ENCODE measurements at places on chromosomes 1 and 21.

DNA sequence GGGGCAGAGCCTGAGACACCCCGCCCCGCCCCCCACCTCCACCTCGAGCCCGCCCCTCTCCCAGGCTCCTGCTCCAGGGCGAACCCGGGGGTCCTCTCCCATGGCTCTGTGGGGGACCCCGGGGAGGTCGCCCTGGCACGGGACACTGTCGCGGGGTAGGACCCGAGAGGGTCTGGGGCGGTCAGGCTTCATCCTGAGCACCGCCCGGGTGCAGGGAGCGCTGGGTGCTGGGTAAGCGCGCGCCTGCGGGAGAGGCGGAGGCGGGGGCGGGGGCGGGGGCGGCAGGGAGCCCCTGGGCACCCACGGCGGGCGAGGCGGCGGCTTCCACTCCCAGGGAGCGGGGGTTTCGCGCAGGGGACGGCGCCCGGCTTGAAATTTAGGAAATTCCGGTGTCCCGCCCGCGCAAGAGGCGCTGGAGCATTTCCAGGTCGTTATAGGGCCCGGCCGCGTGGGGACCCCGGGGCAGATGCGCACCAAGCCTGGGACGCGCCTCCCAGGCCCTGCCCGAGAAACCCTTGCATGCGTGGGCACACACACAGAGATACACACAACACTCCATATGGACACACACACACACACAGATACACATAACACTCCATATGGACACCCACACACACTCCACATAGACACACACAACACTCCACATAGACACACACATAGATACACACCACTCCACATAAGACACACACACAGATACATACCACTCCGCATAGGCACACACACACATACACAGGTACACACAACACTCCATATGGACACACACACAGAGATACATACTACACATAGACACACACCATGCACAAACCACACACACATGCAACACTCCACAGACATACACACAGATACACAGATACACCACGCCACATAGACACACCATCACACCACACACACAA is 48.7 kb upstream of the SLC19A1 start:
- DNase-seq: peak; percentile 43

GRCh38 chr1:190067592-190067991 is 410.1 kb downstream of the BRINP3 start:
- no peak for DNase-seq

GRCh38 chr1:20604678-20605077 is 15.8 kb downstream of the CDA start:
- no peak for DNase-seq

GRCh38 chr1:147895123-147895522 is 7.5 kb upstream of the GJA8 start:
- DNase-seq: no peak

GRCh38 chr1:211704543-211704942 is 29.1 kb upstream of the NEK2 start:
- DNase-seq: no peak

DNA sequence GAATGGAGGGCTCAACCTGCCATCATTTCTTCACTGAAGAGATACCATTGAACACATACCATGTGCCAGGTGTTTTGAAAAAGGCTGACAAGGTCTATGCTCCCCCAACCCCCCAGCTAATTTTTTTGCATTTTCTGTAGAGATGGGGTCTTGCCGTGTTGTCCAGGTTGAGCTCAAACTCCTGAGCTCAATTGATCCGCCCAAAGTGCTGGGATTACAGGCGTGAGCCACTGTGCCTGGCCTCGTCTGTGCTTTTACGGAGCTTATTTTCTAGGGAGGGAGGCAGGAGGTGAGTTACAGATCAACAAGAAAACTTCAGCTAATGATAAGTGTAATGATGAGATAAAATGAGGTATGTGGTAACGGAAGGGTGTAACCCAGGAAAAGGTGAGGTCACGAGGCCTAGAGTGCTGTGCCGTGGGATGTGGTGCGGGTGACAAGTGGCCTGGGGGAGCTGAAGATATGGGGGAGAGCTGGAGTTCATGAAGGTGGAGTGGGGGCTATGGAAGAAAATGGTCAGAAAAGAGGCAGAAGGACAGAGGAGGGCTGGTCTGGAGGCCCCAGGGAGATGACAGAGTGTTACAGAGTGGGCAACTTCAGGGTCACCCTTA is 28.2 kb downstream of the FAAH start:
- no peak for DNase-seq

DNA sequence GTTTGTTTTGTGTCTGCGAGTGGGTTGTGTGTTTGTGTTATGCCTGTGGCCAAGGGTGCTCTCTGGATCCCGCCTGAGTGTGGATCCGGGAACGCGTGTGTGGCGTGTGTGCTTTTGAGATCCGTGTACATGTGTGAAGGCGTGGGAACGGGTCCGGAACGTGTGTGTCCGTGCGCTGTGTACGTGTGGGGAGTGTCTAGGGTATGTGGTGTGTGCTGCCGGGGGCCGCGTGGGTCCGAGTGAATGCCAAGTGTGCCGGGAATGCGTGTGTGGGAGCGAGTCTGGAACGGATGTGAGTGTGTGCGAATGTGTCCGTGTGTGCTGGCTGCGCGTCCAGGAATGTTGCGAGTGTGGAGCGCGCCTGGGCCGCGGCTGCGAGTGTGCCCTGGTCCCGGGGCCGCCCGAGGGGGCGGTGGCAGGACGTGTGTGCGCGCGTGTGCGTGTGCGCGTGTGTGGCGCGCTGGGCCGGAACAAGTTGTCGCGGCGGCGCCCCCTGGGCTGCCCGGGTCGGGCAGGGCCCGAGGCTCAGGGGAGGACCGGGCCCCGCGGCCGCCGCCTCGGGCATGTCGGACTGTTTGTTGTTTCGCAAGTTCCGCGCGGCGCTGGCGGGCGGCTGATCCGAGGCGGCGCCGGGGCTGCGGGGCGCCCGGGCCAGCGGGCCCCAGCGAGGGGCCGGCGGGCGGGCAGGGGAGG is 953 bp downstream of the PTPRU start:
- no peak for DNase-seq

DNA sequence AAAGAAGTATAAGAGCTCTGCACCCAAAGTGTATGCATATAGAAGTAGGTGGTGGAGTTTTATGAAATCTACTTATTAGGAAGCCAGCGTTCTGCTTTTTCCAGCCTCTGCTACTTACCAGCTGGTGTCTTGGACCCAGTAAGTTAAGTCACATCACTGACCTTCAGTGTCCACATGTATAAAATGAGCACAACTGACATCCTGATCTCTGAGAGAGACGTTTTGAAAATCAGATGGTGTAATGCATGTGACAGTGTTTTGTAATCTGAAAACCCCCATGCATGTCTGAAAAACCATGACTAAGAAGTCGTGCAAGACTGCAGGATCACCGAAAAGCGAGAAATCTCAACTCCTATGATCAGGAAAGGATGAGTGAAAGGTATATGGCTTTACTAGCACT is 2.0 kb downstream of the CR1 start:
- no peak for DNase-seq

DNA sequence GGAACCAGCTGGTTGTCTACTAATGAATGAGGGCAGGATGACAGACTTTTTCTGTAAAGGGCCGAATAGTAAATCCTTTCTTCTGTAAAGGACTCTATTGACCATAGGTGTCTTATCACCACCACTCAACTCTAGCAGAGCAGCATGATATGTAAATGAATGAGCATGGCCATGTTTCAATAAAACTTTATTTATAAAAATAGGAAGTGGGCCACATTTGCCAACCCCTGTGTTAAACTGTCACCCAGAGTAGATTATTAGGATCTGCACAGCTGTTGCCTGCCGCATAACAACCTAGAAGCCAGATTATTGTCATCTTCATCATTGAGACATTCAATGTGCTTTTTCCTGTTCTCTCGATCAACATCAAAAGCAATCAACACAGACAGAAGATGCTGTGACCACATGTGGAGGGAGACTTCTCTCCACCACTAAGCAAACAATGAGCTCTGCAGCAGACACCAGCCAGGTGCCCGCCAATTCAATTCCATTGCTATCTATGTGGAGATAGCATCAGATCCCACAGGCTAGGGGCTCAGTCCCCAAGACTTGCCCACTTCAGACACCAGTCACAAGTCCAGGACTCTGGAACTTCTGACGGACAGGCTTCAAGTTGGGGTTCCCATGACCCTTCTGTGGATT is 6.8 kb upstream of the EFHD2 start:
- no peak for DNase-seq

DNA sequence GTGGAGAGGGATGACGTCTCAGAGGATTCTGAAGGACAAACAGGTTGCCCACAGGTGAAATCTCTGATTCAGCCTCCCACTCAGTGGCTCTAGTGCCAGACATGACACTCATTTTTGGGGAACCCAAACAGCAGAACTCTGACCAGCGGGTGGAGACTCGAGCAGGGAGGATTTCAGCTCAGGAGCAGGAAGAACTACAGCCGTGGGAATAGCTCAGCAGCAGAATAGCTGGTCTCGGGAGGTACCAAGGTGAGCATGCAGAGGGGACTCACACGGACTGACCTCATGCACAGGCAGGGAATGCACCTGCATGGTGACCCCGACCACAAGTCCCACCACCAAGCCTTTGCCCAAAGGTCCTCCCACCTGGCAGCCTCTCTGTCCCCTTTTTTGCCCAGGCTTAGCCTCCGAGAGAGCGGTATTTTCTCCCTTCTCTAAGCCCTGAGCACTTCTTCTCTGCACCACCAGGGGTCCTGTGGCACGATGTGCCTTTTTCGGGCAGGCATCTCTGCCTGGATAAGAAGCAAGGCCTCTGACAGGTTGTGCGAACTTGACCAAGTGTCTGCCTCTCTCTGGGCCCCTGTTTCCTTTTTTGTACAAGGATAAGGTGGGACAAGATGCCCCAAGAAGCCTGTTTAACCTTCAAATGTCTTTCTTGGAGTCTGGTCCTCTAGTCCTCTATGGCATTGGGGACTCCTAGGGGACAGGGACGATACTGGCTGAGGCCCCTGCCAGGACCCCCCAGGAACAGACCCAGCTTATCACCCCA is 8.8 kb upstream of the FGR start:
- peak; percentile 50 for DNase-seq

- DNase-seq: no peak
These were observed 3.8 kb upstream of the INKA2 start for GRCh38 chr1:111742938-111743549.

GRCh38 chr1:2905356-2905755 is 103.9 kb upstream of the TTC34 start:
- DNase-seq: no peak

GRCh38 chr1:114585231-114585630 is 3.8 kb upstream of the BCAS2 start:
- DNase-seq: no peak

- DNase-seq: no peak
These were observed 1.4 kb downstream of the NCAM2 start for GRCh38 chr21:20999659-21000058.

DNA sequence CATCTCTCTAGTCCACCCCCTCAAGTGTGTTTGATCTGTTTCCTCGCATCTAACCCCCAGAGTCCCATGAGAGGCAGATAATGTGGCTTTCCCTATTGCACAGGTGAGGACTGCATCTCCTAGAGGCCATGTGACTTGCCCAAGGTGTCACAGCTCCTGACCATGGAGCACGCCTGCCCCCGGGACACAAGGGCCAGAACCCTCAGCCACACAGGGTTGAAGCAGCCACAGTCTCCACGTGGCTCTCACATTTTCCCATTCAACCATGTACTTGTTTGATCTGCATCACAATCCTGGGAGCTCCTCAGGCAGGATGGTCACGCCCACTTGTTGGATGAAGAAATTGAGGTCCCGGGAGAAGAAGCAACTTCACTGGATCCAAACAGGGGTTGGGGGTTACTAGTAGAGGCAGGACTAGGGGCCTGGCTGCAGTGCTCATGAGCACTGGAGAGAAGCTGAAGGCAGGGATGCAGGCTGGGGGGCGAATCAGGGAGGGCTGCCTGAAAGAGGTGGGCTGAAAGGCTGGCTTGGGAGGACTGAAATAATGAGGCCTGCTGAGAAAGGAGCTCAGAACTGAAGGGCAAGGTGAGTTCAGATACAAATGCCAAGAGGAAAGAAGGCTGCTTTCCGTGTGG is 207.9 kb downstream of the PTPRU start:
- no peak for DNase-seq

DNA sequence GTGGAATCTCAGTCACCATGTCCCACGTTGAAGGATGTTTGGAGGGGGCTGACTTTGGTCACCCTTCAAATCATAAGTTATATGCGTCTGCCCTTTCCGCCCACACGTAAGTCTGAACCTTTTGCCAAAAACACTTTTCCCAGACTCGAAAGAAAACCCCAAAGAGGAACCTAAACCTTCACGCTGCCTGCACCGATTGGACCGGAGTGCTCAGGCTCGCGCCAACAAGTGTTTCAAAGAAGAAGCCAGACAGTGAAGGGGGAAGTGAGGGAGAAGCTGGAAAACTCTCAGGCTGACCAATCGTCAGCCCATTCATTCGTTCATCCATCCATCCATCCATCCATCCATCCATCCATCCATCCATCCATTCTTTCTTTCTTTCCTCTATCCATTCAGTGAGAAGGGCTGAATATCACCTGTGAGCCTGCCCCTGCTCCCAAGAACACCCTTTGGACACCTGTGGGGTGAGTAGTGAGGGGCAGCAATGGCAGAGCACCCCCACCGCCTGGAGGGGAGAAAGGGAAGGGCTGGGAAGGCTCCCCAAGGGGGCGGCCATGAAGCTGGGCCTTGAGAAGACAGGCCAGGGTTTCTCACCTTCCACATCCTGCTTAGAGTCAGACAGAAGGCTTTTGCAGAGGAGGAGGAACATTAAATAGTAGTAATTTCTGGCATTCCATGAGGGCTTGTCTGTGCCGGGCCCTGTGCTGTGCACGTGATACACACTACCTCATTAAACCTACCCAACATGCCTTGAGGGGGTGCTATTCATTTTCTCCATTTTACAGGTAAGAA is 27.1 kb upstream of the RUNX3 start:
- no peak for DNase-seq

Measured in T-helper 22 cell (primary cell).